ENCODE measurements at places on chromosomes 3 and 15. TPM values are rescaled to one million over a fixed set of nuclear protein-coding genes. Genes with fewer than 3 reads are reported as not detected.

The TAGLN3 gene
- total RNA-seq: not detected

The C2CD4A gene
- 61.3 TPM for total RNA-seq

The CELSR3 gene
- total RNA-seq: 35.8 TPM

GRCh38 chr3:53074761-53075742, 29.2 kb upstream of the SFMBT1 start:
- ATAC-seq: no peak

The AHSG gene
- total RNA-seq: not detected
